ENCODE measurements at places on chromosomes 12 and 14.
A peak's percentile ranks its signal among the peaks of the same experiment; 100 is the strongest.

DNA sequence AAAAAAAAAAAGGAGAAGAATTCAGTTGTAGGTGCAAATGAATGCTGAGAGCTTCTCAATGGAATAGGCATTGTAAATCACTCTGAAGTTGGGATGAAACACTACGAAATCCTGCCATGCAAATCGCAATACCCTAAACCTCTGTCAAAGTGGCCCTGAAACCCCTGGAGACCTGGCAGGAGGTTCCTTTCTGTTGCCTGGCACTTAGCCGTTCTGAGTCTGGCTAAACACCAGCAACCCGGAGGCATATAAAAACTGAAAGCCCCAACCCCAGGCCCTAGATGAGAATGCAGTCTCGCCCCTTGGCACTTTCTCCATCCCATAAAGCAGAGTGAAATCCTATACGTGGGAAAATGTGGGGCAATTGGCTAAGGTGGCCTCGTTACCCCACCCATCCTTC, 151.5 kb upstream of the PARP11 start:
- no peak for DNase-seq

- DNase-seq, result no peak
Measured at GRCh38 chr12:80099259-80099658, at the start of gene OTOGL. Gene OTOGL, plus strand, starts transcription at chr12:80099537. Its CDS starts 109,895 bp downstream, at chr12:80209432.

DNA sequence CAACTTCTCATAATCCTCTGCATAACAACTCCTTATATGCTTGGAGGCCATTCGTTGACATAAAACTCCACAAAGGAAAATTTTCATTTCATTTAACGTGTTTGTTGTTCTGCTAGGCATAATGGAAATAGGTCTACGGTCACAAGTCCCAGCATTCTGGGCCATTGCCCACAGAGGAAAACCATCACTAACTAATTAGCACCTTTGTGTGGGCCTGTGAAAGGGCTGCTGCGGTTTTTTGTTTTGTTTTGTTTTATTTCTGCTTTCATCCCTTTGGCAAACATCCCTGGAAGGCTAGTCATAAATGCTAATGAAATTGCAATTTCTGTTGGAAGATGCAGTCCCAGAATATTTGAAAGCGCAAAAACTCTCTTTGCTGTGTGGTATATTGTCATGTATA, 180.3 kb downstream of the RMST start:
- no peak for DNase-seq

DNA sequence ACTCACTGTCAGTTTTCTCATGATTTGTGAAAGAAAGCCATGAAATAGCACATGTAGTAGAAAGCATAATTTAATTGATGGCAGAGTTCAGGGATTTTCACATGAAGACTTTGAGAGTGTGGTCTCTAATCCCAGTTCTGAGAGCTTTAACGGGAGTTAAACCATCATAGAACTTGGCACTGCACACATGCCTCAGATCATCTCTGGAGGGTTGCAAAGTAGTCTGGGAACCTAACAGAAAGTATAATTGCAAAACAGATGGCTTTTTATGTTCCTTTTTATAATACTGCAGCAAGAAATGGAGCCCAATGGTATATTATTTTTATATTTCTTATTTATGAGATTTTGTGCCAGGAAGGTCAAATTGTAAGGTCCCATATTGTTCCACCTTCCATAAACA, 77.9 kb downstream of the BHLHE41 start:
- DNase-seq, result no peak

DNA sequence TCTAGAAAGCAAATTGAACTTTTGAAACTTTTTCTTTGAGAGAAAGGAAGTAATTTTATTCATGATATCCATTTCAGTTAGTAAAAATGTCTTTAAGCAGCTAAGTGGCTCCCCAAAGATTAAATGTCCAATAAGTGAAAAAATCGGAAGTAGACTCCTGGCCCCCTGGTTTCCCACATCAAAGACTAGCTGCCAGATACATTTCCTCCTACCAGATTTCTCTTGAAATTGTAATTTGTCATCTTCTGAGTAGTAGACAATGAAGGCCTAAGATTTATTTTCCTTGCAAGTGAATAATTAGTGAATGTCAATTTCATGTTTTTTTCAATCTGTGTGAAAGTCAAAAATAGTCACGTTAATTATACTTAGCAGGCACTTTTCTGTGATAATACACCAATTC, 321.9 kb downstream of the SYT1 start:
- no peak for DNase-seq

DNA sequence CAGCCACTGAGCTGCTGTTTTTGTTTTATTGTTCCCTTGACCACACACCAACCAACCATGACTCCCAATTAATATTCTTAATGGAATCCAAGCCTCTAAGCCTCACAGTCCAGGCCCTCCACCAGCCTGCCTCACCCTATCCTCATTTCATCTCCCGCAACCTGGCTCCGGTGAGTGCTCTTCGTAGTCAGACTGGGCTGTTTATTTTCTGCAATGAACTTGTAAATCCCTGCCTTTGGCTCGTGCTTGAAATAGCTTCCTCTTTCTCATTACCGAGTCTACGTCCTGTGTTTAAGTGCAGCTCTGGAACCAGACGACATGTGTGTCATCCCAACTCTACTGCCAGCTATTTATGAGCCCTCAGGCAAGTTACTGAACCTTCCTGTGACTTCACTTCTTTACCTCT, 12.4 kb upstream of the ETFBKMT start:
- DNase-seq, result no peak

DNA sequence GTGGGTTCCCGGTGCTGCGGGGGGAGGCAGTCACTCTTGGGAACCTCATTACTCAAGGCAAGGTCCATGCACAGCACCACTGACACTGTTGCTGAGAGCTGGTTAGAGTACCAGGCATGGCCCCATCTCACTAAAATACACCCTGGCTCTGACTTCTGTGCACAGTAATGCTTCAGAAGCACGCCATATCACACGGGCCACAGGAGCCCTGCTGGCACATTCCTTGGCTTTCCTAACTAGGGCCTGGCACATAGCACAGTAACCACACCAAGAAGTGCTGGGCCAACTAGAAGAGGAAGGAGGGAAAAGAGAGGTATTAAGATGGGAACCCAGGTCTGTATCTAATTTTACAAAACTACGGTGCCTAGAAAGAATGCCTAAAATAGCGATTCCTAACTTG, 13.5 kb upstream of the RAB35 start:
- DNase-seq, result no peak

- peak; percentile 48 for DNase-seq
Measured at GRCh38 chr12:100375038-100375735, 18.3 kb downstream of the SLC17A8 start.

DNA sequence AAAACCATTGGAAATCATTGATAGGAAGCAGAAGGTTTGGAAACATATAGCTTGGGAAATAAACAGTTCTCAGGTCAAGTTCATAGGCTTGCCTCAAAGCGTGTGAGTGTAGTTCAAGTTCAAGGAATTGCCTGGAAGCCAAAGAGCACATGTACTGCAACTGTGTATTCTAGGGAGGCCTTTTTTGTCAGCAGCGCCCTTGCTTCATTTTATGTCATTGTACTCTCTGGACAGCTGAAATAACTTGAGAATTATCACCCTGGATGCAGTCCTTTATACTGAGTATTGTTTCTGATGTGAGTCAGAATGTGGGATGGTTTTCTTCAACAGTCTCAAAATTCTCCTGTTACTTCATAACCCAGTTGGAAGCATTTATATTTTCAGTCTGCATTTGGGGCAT, 16.0 kb upstream of the EVL start:
- DNase-seq, result no peak

DNA sequence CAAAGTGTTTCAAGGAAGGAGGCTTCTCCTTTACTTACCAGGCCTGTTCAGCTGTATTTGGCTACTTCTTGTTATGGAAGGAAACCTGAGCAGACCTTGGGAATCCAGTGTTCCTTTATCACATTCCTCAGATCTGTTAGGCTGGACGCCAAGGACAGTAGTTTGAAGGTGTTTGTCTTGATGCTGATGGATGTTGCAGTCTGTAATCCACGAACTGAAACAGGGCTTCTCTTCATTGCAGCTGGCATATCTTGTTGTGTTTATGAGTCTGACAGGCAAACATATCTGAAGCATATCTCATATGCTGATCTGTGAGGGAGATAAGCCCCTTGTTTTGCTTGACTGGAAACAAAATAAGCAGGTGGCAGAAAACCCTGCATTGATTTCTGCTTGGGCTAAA, 904.3 kb downstream of the NRXN3 start:
- DNase-seq, result no peak

- no peak for DNase-seq
Measured at GRCh38 chr14:100076133-100076532, 10.9 kb downstream of the EVL start.

Data from NCI-H1092 (cell line).